ENCODE measurements at places on chromosomes 12 and 14.

DNA sequence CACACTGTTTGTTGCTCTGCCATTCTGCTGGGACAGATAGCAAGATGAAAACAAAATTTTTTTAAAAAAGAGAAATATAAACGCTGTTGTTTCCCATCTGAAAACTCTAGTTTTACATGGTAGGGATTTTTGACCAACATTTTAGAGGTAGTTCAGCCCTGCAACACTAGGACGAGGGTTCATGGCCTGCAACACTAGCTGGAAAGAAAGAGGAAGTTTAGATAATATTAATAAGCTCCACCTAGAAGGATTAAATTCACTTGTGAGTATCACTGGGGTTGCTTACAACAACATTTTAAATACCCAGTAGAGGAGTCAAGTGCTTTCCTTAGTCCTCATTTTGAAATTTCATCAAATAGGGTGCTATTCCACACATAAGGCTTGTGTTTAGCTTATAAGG is 68.2 kb downstream of the SRGAP1 start:
- DNase-seq, result no peak

DNA sequence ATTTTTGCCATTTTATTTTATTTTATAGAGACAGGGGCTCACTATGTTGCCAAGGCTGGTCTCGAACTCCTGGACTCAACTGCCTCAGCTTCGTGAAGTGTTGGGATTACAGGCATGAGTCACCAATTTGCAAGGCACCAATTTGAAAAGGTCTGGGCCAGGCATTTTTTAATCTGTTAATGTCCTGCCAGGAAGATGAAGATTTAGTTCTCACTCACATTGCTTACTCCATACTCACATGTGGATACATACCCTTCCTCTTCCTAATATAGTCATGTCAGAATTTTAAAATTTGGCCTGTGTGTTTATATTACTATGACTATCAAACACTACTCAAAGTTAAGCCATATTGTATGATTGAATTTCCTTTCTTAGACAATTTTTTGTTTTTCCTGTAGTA is 15.3 kb upstream of the EML1 start:
- DNase-seq, result no peak

- no peak for DNase-seq
Measured at GRCh38 chr14:48974994-48975393, 611.2 kb downstream of the RPS29 start.

DNA sequence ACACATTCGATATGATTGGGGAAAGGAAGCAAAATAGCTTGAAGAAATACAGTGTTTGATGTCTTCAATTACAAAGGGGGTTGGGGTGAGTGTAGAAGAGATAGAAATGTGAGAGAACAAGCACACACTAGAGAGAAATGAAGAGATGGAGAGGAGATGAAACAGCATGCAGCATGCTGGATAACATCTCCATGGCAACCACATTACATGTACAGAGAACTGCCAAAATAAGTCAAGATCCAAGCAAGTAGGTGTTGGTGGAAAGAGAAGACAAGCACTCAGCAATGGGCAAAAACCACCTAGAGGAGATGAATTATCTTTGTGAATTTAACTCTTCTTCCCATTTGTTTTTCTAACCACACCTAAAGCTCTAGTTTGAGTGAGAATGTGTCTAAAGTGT is 289.8 kb downstream of the GRIN2B start:
- DNase-seq, result no peak

DNA sequence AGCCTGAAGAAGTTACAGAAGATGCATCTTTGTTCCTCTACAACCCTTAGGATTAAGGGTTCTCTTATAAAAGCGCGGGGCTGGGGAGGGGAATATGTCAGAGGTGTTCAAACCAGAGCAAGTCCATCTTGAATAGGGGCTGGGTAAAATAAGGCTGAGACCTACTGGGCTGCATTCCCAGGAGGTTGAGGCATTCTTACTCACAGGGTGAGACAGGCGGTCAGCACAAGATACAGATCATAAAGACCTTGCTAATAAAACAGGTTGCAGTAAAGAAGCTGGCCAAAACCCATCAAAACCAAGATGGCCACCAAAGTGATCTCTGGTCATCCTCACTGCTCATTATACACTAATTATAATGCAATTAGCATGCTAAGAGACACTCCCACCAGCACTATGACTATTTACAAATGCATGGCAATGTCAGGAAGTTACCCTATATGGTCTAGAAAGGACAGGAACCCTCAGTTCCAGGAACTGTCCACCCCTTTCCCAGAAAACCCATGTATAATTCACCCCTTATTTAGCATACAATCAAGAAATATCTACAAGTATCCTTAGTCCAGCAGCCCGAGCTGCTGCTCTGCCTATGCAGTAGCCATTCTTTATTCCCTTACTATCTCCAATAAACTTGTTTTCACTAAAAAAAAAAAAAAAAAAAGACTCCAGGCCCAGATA is 108.1 kb upstream of the FOXN3 start:
- no peak for DNase-seq

DNA sequence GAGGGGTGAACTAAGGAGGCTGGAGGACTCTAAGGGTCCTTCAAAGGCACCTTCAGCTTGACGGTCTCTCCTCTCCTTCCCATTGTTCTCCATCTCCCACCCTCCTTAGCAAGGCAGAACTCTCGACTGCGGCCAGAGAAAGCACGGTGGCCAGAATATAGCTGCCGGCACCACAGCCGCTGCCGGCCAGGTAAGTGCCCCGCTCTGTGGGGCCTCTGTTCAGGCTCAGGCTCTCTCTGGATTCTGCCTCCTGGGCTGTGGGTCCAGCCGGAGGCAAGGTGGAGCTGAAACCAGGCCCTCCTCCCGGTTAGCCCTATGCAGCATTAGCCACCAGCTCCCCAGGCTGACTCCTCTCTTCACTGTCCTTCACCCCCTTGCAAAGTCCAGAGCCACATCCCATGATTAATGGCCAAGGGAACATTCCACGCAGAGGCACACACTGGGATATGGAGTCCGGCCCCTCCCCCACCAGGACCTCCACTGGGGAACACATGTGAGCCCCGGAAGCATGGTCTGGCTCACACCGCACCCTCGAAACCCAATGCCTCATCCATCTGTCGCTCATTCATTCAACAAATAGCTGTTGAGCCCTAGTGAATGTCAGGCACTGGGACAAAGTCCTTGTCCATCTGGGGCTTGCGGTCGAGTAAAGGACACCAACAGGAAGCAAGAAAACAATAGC is 25.2 kb downstream of the LTBP2 start:
- no peak for DNase-seq

DNA sequence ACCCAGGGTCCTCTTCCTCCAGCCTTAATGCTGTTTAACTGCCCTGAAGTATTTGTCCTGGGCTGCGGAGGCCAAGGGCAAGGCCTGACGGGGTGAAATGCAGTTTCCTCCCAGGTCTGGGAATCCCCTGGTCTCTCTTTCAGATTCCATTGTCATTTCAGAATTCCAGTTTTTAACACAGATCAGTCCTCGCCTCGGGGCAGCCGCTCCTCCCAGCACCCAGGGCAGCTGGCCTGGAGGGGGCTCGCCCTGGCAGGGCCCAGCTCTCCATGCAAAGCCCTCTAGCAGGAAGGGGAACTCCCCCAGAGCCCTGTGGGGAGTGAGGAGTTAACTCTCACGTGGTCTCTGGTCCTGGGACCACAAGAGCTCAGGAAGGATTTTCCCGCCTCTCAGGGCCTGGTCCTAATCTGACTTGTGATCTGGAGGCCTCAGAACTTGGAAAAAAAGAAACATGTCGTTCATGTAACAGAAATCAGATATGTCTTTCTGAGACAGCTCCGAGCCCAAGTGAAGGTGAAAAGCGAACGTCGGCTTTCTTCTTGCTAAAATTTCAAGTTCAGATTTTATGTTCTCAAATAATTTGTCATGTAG is 265.6 kb upstream of the SFSWAP start:
- DNase-seq, result no peak

- no peak for DNase-seq
Measured at GRCh38 chr12:65585648-65586602, 238.4 kb upstream of the HMGA2 start.

DNA sequence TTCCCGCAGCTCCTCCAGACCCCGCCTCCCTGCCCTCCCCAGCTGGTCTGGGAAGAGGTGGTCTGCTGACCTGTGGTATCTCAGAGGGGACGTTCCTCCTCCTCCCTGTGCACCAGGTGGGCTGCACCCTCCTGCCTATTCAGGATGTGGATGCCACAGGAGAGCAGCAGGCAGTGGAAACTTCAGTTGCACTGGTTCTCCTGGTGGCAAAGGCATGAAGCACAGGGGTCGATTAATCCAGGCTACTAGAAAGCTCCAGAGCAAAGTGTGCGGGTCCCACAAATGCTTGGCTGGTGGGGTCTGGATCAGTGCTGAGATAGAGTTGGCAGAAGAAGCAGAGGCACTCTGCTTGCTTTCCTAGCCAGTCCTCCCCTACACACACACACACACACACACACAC is 197.0 kb downstream of the SLC41A2 start:
- no peak for DNase-seq

DNA sequence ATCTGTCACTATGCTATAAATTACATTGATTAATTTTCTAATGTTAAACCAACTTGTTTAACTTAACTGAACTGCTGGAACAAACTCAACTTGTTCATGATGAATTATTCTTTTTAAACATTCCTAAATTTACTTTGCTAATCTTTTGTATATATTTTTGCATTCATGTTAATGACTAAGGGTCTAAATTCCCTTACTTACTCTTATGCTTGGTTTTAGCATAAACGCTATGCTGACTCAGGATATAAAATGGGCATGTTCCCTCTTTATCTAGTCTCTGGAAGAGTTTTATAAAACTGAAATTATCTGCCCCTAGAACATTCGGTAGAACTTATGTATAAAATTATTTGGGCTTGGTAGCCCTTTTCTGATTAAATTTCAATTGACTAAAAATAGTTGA is 342.8 kb upstream of the DIO2 start:
- DNase-seq, result no peak

DNA sequence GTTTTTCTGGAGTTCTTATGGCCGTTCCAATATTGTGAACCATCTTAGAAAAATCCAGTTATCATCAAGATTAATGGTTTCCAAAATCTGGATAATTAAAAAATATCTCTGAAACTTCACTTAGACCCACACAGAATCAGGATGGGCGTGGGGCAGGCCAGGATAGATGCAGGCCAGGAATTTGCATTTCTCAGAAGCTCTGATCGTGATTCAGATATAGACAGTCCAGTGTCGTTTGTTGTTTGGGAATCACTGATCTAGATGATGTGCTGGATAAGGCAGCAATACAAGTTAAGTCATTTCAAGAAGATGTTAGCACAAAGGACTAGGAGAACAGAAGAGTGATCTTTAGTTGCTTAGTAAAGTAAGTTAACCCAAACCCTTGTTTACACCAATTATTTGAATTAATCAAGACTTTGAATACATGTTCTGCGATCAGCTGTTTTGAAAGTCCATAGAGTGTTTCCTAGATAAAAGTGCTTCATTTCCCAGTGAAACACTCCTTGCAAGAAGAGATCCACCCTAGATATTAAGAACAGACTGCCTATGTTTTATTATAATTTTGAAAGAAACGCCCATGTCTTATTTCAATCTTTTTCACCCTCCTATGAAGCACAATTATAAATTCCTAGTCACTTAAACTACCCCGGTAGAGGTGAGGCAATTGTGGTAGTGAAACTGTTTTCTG is 90.9 kb downstream of the NEDD1 start:
- DNase-seq, result no peak

DNA sequence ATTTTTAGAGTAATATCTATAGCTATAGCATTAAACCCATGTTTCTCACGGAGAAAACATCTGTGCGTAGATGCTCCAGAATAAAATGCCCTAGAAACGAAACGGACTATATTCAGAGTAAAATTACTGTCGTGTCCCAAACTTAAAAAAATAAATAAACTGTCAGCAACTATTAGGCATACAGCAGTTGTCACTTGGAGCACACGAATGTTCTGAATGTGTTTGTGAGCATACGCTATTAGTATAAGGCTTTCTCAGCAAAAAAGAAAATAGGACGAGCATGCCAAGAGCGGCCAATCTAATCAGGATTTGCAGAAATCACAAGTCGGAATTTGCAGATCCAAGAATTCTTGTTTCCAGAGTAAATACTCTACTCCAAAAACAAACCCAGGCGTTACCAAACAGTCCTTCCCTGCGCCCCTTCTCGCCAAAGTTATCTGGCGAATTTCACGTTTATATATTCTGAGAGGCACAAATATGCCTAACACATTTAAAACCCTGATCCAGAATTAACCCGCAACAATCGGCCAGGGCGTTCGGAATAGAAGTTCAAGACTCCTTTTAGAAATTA is 836 bp downstream of the PTPN21 start:
- DNase-seq, result peak; percentile 17

DNA sequence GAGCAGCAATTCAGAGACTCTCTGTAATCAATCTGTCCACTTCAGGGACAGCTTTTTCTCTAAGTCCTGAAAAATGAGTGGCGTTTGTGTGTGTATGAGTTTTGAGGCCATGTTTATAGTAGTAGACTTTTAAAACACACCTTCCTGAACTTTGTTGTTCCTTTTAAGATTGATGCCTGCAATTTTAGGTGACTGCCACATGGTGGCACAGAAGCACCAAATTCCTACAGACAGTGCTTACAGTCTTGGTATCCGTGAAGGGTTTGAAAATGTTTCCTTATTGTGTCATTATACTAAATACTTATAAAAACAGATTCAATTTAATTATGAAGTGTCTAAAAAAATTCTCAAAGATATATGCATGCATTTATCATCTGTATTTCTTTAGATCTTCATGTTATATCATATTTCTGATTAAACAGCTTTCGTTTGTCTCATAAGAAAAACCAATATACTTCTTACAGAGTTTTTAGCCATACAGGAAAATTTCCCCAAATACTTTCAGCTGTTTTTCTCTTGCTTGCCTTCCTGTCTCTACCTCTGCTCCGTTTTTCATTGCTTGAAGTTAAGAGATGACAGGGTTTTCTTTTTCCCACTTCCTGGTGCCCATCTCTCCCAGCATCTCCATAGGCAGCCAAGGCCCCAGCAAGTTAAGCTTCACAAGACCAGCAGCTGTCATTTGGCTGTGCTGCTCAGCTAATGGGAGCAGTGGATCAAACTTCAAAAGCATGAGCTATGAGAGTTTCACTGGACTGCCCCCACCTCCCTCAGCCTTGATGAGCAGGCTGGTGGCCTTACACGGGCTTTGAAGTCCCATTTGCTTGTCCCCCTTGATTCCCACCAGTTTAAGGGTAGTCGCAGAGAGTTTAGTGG is 259.6 kb downstream of the AKAP6 start:
- DNase-seq, result peak; percentile 51

GRCh38 chr14:20751963-20752562 is 6.4 kb downstream of the EDDM3A start:
- DNase-seq, result no peak

DNA sequence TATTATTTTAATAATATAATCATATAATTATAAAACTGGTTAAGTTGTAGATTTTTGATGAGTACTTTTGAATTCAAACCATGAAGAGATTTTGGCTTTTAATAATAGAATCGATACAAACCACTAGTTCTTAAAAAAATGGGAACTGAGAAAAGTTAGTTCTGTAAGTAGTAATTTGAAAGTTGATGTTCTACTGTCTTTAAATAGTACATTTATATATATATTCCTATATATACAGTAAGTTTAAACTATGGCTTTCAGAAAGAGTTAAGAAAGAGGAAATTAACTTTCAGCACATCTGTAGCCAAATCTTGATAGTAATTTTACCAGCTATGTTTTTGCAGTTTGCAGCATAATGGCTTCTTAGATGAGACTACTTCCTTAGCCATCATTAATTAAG is 7.8 kb downstream of the LRRK2 start:
- DNase-seq, result no peak
